ENCODE measurements at places on chromosomes 3 and 15.

DNA sequence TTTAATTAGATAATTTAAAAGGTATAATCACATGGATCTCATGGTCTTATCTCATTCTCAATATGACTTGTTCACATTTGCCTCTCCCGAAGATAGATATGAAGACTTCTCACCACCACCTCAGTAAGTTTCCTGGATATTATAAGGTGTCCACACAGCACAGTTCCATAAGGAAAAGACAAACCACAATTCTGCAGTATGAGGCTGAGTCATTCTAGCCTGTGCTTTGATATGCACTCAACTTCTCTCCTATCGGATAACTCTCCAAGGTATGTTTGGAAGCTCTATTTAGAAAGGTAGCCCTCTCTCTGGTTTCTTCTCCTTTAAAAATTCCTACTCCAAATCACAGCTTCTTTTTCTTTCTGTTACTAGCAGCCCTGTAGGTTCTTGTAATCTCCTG lies 612.8 kb downstream of the ZPLD1 start:
- no peak for DNase-seq

GRCh38 chr15:25608926-25609325 lies 170.1 kb upstream of the UBE3A start:
- no peak for DNase-seq

GRCh38 chr15:81480645-81481053 lies 106.6 kb upstream of the TMC3 start:
- DNase-seq = no peak

- DNase-seq = no peak
Observed at GRCh38 chr3:58746758-58747157, 80.2 kb upstream of the FAM3D start.

DNA sequence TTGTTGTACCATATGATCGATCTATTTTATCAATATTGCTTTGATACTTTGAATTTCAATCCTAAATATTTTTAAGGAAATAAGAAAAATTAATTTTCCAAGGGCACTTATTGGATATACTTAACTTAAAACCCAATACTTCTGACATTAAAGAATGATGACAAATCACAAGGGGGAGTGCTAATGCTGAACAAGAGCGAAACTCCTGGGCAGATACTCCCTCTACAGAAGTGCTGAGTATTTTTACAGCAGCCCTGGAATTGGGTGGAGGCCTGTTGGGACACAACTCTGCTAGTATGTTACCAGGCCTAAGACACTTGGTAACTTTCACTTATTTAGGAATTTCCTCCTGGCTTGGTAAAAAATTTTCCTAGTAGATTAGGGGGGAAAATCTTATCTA lies 46.2 kb downstream of the DENND6A start:
- no peak for DNase-seq

- no peak for DNase-seq
Observed at GRCh38 chr3:72544239-72544638, 304.0 kb downstream of the SHQ1 start.

DNA sequence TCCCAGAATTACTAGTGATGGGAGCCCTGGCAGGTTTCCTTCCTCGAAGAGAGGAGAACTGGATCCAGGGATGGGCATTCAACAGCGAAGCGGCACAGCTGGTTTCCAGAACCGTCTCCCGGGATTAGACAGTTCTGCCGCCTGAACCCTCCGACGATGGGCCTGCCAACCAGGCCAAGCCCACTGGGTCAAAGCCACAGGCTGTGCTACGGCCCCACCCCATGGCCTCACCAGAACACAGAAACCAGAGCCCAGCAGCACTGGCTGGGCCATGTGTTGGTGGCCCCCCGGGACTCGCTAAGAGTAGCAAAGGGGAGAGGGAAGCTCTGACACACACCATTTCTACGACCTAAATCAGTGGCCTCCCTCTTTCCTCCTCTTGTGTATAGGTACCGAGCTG lies 2.2 kb downstream of the C15orf62 start:
- DNase-seq = no peak

Measured in stimulated activated CD8-positive, alpha-beta memory T cell treated with anti-CD3 and anti-CD28 coated beads, Interleukin-2, amount 100 ng/mL, for 48 hours (primary cell).